ENCODE measurements at places on chromosomes 1 and 21.

- no peak for DNase-seq
These were observed 697.2 kb downstream of the USP25 start for GRCh38 chr21:16426936-16427335.

- no peak for DNase-seq
These were observed 12.2 kb downstream of the OLFML2B start for GRCh38 chr1:162011337-162012012.

DNA sequence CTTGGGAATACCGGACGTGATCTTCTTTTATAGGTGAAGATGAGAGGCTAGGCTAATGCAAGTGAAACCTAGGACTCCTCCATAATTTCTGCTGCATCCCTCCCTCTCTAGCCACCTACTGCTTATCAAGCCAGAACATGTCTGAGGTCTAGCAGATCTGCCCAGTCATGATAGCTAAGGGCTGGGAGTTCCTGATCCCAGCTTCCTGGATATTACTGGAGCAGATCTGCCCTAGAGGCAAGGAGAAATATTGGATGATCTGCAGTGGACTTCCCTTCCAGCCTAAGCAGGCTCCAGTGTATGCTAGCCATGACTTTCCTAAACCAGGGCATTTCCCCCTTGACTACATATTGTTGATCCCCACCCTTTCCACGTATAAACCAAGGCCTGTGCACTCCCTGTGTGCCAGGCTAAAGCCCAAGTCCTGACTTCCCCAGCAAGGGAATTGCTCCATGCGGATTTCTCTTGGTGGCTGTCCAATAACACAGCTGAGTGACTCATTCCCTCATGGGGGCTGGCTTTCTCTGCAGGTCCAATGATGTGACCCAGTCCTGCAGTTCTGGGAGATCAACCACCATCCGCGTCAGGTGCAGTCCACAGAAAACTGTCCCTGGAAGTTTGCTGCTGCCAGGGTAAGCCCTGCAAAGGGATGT, 15.5 kb upstream of the SARS1 start:
- no peak for DNase-seq

DNA sequence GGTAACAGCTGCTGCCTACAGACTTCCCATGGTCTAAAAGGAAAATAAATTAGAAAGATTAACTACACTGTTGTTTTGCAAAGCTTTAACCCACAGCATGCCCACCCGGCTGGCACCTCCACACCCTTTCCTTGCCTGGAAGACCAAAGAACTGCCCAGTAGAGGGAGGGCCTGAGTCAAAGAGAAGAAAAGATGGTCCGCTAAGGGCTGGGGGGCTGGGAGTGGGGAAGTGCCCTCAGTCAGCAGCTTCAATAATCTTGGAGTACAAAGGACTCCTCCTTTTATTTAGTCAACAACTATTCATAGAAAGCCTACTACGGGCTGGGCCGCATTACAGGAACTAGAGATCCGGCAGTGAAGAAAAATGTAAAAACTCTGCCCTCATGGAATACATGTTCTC, 40.6 kb downstream of the ERI3 start:
- DNase-seq, result no peak

DNA sequence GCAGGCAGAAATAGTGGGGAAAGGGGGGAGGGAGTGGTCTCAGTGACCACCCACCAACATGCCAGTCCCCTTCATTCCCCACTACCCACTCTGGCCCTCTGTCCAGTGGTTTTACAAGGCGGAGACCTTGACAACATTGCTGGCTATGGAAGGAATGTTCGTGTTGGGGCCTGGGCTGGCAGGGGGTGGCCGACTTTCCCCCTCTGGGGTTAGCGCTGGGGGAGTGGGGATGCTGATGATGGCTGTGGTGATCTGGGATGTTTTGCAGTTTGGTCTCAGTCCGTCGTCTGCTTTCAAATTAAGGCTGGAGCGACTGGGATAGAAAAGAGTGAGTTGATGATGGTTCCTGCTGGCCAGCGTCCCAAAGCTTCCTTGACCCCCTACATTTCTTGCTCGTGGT, 20.3 kb downstream of the DDX20 start:
- no peak for DNase-seq

DNA sequence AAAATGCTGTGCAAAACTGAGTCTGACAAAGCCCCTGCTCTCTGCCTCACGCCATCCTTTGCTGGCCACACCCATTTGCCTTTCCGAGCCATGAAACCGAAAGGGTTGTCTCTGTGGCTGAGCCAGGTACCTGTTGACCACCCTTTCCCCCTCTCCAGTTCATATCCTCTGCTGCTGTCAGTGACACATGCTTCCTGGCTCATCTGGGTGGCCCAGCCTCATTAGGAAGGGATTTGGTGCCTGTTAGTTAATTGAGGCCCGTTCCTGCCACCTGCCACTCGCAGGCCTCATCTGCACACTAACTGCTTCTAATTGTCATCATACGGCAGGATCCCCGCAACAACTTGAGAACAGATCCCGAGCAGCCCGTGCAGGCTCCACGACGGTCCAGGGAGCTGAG, 79.2 kb downstream of the OLIG1 start:
- DNase-seq, result no peak

DNA sequence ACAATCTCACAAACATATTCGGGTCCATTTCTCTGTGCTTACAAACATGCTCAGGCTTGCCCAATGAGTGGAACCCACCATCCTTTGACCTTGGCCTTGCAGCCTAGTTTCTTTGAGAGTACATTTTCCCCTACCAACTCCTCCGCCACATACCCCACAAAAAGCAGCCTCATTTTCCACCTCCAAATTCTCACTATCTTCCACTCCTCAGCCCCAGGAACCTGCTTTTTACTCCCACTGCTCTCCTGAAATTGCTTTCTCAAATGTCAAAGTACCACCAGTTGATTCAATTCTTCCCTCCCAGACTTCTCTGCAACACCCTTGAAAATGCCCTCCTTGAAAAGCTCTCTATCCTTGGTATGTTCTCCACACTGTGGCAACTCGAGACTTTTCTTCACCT, 103.8 kb downstream of the RUNX1 start:
- DNase-seq, result no peak

DNA sequence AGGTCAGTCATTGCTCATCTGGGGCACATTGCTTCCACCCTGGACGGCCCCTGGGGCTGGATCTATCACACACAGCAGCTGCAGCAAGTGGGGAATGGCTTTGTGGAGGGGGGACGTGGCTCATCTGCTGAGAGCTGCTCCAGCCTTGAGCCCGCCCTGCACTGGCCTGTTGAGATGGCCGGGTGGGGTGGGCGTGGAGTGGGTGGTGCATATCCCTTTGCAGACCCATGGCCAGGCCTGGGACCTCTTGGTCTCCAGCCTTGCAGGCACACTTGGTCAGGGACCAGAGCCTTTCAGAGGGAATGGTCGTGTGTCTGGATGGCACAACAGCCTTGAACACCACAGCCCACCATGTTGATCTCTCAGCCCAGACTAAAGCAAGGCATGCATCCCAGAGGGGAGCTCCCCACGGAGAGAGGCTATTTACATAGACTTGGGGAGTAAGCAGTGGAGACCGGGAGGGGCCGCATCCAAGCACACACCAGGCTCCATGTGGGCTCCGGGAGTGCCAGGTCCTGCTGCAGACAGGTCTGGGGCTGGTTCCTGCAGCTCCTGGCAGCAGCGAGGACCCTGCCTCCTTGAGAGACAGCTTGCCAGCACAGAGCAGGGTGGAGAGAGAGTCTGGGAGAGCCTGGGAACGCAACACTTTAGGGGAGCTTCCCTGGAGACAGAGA, 52.8 kb upstream of the SELENON start:
- no peak for DNase-seq

GRCh38 chr1:23344987-23345472, 946 bp upstream of the HNRNPR start:
- no peak for DNase-seq

GRCh38 chr21:42833859-42834725, 45.2 kb downstream of the WDR4 start:
- DNase-seq, result no peak

- DNase-seq, result no peak
These were observed 115.8 kb downstream of the PLPPR5 start for GRCh38 chr1:98888869-98889268.

GRCh38 chr1:175182201-175182746, 10.3 kb downstream of the KIAA0040 start:
- DNase-seq, result no peak

DNA sequence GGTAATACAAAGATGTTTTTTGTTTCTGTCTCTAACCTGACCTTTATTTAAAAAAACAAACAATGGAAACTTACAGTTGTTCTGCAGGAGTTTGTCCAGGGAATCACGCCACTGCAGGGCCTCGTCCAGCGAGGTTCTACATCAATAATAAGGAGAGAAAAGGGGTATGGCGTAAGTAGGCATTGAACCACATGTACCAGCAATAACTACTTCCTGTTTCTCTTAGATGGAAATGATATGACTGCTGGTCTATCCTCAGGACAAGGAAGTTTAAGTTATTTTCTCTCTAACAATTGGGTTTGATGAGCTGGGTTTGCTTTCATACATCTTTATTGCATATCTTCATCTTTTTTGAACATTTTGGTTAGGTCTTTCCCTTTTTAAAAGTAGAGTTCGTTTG, 40.9 kb downstream of the RGS5 start:
- no peak for DNase-seq

GRCh38 chr1:87121711-87122163, 206.9 kb upstream of the LMO4 start:
- no peak for DNase-seq

- DNase-seq, result no peak
These were observed 6.5 kb downstream of the CACHD1 start for GRCh38 chr1:64476251-64476952.

GRCh38 chr1:9823943-9824701, at the start of gene CLSTN1:
Gene CLSTN1, minus strand, starts transcription at chr1:9823965. Its CDS starts 232 bp downstream, at chr1:9823733.
- peak; percentile 72 for DNase-seq

- no peak for DNase-seq
These were observed 68.0 kb downstream of the PUM1 start for GRCh38 chr1:30997463-30998057.

- DNase-seq, result no peak
These were observed 2.0 kb downstream of the SERINC2 start for GRCh38 chr1:31414980-31415370.

- DNase-seq, result no peak
These were observed 15.0 kb downstream of the CITED4 start for GRCh38 chr1:40847023-40847745.

- peak; percentile 16 for DNase-seq
These were observed 679 bp downstream of the ABL2 start for GRCh38 chr1:179228783-179229213.

- peak; percentile 18 for DNase-seq
These were observed 25.3 kb downstream of the RBM11 start for GRCh38 chr21:14241297-14241696.

DNA sequence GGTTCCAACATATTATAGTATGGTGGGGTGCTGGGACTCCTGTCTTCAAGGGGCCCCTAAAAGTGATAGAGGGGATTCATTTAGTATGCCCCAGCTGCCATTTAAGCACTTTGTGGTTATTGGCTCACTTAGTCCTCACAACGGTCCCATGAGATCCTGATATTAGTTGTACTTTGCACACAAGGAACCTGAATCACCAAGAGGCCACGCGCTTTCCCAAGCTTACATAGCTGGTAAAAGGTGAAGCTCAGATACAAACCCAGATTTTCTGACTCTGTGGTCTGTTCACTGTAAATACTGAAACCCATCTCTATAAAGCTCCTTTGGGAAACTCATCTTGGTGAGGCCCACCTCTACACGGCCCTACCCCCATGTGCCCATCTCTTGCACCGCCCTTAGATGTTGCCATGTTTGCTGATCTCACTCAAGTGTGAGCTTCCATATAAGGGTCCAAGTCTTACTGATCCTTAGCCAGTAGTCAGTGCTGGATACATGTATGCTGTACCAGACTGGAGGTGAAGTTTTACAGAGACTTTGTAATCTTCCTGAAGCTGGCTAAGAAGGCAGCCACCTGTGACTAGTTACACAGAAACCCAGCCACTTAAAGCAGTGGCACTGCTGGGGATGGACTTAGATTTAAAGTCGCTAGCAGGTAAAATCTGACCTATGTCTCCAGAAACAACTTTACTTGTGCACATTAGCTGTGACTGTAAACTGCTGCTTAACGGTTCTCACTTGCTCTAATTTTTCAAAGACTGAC, 124.4 kb upstream of the HOOK1 start:
- no peak for DNase-seq

DNA sequence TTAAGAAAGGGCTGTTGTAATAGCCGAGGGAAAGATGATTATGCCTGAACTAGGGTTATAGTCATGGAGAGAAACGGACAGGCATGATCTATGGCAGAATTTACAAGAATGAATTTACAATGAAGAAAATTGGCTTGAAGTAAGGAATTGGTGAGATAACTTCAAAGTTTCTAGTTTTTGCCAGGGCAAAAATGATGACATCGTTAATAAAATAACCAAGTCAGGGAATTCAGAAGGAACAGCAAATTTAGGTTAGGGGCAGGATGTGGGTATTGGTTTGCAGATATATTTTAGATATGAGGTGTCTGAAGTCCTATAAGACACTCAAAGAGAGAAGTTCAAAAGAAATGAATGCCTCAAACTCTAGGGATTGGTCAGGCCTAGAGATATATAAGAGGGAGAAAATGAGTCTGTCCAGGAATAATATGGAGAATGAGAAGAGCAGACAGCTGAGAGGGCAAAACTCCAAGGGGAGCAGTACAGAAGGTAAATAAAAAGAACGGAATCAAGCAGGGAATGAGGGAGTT, 62.8 kb downstream of the IARS2 start:
- DNase-seq, result no peak

- no peak for DNase-seq
These were observed 10.6 kb downstream of the GBP5 start for GRCh38 chr1:89261926-89262515.

DNA sequence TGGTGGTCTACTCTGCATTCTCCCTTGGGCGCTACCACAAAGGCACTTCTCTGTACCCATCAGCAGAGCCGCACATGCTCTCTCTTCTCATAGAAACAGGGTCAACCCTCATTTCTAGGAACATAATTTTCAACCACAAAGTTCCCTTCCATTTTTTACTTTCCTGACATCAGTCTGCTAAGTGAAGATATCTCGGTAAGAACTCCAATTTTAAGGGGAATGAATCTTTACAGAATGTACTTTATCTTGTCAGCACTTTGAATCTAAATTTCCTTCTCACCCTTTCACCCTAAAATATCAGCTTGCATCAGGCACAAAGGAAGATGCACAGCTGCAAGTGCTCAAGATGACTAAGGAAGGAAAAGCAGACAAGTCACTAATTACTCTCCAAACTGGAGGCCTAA, 545.9 kb downstream of the SMYD3 start:
- no peak for DNase-seq

DNA sequence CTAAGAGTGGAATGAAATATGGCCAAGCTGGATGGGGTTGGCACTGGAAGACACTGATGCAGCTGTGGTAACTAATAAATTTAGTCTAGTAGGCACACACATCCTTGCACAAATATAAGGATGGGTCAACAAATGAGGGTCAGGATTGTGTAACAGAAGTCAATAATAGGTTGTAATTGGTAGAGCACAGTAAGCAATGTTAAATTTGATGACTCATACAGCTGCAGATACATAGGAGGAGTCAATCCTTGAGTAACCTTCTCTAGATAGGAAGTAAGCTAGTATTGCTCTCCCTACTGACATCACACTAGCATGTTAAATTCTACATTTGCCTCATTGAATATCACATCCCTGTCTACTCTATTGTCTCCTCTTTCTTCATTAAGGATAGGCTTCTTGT, 332.1 kb downstream of the PTPRC start:
- DNase-seq, result peak; percentile 54
